ENCODE measurements at places on chromosomes 4 and X.

GRCh38 chr4:182832352-182833120 lies 84.7 kb downstream of the DCTD start:
- DNase-seq = no peak

- DNase-seq = no peak
These were observed 10.3 kb downstream of the CPLX1 start for GRCh38 chr4:815464-816146.

- DNase-seq = no peak
These were observed 66.5 kb downstream of the DMP1 start for GRCh38 chr4:87716371-87717265.

DNA sequence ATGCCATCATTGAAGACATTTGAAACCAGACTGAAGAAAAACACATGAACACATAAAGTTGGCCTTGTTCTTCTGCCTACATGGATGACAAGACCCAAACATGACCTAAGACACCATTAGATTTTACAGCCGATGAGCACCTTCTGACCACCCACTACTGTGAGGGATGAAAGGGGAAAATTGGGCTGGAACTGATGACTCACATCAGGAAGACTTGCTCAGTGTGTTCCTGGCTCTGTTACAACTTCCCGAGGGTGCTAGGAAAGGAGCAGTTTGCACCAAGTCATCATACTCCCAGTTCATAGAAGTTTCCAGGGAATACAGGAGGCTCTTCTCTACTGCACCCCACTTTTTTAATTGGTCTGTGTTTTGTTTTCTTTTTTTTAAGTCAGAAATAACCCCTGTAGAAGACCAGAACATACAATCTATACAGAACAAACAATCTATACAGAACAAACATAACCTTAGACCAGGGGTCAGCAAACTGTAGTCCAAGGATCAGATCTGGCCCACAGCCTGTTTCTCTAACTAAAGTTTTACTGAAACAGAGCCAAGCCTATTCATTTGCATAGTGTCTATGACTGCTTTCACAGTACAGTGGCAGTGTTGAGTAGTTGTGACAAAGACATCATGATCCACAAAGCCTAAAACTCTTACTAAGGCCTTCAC lies 25.3 kb downstream of the BTC start:
- no peak for DNase-seq

DNA sequence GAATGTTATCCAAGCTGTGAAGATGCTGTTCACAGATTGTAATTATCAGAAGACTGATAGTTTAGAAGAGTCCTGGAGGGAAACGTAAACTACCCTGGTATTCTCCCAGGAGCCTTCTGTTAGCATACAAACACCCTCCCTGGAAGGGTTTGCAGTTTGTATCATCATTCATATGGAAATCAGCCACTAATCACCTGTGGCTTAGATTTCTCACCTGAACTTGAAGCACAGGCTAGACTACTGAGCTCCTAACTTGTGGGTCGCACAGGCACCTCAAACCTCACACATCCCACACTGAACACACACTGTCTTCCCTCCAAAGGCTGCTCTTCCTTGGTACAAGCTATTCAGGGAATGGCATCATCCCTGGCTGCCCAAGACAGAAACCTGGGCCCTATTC lies 30.7 kb downstream of the SHISA3 start:
- no peak for DNase-seq

- DNase-seq = peak; percentile 44
These were observed 722 bp upstream of the EFHC2 start for GRCh38 chrX:44344194-44344593.

GRCh38 chr4:96681218-96681617 lies 841.3 kb downstream of the PDHA2 start:
- no peak for DNase-seq

All from activated naive CD8-positive, alpha-beta T cell treated with anti-CD3 and anti-CD28 coated beads, Interleukin-2, amount 50 U/mL, for 24 hours (primary cell).